ENCODE measurements at places on chromosomes 12 and 14.

GRCh38 chr12:39937119-39937518, 168.8 kb downstream of the SLC2A13 start:
- no peak for DNase-seq

DNA sequence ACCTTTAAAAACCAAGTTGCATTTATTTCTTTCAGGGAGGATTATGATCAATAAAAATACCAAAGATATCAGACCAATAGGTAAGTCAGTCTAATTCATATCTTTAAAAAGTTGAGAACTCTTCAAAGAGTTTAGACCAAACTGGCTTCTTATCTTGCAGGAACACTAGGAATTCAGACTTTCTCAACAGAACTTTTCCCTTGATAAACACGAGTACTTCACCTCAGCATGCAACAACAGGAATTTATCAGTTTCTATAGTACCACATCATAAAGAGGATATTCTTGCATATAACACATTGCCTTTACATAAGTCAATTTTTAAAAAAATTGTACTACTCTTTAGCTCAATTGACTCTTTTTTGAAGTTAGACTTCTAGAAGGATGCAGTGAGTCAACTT, 68.2 kb downstream of the DNAI7 start:
- DNase-seq: no peak

- no peak for DNase-seq
Measured at GRCh38 chr14:42070031-42070430, 463.4 kb downstream of the LRFN5 start.

GRCh38 chr14:56124327-56124726, 6.1 kb downstream of the PELI2 start:
- no peak for DNase-seq

DNA sequence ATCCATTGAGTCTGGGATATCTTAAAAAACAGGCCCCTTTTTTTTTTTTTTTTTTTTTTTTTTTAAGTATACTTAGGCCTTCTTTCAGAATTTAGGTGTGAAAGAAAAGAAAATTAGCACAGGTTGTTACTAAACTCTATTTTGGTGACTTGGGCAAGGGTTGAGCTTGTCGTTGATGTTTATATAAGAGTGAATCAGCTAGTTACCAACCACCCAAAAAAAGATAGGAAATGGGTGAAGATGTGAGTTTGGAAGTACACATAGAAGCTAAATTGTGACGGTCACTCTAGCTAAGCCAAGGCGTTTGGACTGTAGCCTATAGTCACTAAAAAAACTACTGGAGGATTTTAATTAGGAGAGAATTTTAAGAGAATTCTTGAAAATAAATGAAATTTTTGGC, 1247.2 kb downstream of the AACS start:
- DNase-seq: no peak

DNA sequence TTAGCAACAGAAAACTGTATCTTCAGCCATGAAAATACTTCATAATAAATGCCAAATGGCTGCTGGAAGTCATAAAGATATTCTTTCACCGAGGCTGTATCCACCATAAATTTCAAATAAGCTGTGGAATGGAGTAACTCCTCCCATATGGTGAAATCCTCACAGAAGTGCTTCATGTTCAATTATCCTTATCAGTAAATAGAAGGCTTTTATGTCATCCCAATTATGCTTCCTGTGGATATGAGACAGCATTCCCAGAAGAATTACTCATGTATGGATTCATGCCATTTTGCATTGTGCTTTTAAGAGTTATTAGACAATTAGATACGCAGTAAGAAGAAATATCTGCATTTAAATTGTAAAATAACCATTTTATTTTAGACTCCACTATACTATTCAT, 99.0 kb downstream of the RTN1 start:
- no peak for DNase-seq

GRCh38 chr12:31896514-31897039, 62.6 kb upstream of the RESF1 start:
- peak; percentile 96 for DNase-seq

DNA sequence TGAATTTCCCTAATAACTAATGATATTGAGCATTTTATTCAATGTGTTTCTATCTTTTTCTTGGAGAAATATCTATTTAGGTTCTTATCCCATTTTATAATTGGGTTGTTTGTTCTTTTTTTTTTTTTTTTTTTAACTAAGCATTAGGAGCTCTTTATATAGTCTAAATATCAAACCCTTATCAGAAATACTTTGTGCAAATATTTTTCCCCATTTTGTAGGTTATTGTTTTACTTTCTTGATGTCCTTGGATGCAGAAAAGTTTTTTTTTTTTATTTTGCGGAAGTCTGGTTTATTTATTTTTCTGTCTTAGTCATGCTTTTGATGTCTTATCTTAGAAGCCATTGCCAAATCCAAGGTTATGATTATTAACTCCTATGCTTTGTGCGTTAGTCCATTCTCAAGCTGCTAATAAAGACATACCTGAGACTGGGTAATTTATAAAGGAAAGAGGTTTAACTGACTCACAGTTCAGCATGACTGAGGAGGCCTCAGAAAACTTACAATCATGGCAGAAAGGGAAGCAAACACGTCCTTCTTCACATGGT, 434.3 kb upstream of the TBX3 start:
- DNase-seq: no peak

- DNase-seq: no peak
Measured at GRCh38 chr12:131917139-131917710, 11.9 kb upstream of the PUS1 start.

- no peak for DNase-seq
Measured at GRCh38 chr12:115507951-115508722, 769.4 kb downstream of the MED13L start.

DNA sequence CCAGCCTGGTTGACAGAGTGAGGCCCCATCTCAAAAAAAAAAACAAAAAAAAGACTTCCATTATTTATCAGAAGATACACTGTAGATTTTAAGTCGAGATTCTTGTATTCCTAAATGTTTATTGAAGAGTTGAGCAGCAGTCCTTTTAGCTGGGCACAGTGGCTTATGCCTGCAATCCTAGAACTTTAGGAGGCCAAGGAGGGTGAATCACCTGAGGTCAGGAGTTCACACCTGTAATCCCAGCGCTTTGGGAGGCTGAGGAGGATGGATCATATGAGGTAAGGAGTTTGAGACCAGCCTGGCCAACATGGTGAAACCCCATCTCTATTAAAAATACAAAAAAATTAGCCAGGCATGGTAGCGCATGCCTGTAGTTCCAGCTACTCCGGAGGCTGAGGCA, 57.6 kb downstream of the HEATR5A start:
- no peak for DNase-seq

- no peak for DNase-seq
Measured at GRCh38 chr12:28771968-28772367, 377.1 kb upstream of the FAR2 start.

- no peak for DNase-seq
Measured at GRCh38 chr14:54487771-54488170, 1.0 kb downstream of the GMFB start.

Data from CD4-positive, alpha-beta T cell treated with Interleukin-15 for 4 hours (primary cell).